ENCODE measurements at places on chromosomes 13 and 19.
A peak's percentile ranks its signal among the peaks of the same experiment; 100 is the strongest.

DNA sequence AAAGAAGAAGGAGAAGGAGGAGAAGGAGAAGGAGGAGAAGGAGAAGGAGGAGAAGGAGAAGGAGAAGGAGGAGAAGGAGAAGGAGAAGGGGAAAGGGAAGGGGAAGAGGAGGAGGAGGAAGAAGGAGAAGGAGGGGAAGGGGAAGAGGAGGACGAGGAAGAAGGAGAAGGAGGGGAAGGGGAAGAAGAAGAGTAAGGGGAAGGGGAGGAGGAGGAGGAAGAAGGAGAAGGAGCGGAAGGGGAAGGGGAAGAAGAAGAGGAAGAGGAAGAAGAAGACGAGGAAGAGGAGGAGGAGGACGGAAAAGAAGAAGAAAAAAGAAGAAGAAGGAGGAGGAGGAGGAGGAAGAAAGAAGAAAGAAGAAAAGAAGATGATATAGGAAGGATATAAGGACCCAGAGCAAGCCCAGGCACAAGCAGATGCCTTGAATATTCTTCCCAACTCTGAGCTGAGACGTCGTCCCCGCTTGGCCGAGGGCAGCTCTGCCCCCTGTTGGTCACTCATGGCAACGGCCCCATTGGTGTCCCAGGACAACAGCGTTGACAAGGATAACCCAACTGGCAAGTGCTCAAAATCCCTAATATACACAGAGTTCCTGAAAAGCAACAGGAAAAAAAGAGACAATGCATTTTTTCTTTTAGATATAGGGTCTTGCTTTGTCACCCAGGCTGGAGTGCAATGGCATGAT, 30.6 kb upstream of the IGSF23 start:
- no peak for DNase-seq

GRCh38 chr19:575527-576506, 3.4 kb downstream of the BSG start:
- DNase-seq = no peak

- DNase-seq = no peak
Measured at GRCh38 chr19:31985001-31985605, 360.3 kb upstream of the ZNF507 start.

DNA sequence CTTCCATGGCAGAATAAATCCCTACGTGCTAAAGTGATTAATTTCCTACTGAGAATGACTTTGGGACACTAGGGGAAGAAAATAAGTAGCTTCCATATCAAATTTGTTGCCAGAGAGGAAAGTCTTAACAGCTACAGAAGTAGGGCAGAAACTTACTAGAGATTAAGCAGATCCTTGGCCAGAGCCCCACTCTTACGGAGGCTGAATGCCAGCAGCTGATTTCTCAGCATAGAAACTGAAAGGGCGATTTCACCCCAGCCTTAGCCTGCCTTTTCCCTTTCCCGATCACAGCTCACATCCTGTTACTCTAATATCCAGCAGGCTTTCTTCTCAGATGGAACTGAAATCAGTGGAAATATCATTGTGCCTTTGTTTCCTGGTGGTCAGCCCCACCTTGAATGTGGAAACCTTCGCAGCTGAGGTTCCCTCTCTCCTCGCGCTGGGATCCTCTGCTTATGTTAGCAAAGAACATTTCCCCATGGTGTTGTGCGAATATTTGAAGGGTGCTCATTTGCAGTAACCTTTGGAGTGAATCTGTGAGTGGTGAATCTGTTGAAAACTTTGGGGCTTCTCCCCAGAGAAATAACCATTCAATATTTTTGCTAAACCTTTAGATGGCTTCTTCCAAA, 8.4 kb downstream of the FAM124A start:
- no peak for DNase-seq

GRCh38 chr19:54254195-54254906, 2.7 kb downstream of the LILRB5 start:
- no peak for DNase-seq

- DNase-seq = no peak
Measured at GRCh38 chr13:52160506-52160905, 1.1 kb upstream of the NEK3 start.

DNA sequence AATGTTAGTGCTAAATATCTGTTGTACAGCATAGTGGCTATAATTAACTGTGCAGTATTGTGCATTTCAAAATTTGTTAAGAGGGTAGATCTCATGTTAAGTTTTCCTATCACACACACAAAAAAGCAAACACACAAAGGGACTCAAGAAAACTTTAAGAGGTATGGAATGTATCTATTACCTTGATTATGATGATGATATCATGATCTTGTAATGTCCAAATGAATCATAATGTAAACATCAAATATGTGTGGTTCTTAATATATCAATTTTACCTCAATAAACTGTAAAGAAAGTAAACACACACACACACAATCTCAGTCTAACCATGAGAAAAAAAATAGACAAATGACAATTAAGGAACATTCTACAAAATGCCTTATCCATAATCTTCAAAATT, 934.6 kb downstream of the SLITRK1 start:
- no peak for DNase-seq

- DNase-seq = peak; percentile 30
Measured at GRCh38 chr19:6717441-6717971, 2.9 kb downstream of the C3 start.

- DNase-seq = no peak
Measured at GRCh38 chr13:37995092-37995491, 125.5 kb upstream of the TRPC4 start.

GRCh38 chr19:5679289-5680083, 830 bp downstream of the MICOS13 start:
- no peak for DNase-seq

GRCh38 chr19:48283908-48284307, 14.0 kb downstream of the ZNF114 start:
- no peak for DNase-seq

- DNase-seq = no peak
Measured at GRCh38 chr13:98246538-98247172, 69.6 kb upstream of the RNF113B start.

DNA sequence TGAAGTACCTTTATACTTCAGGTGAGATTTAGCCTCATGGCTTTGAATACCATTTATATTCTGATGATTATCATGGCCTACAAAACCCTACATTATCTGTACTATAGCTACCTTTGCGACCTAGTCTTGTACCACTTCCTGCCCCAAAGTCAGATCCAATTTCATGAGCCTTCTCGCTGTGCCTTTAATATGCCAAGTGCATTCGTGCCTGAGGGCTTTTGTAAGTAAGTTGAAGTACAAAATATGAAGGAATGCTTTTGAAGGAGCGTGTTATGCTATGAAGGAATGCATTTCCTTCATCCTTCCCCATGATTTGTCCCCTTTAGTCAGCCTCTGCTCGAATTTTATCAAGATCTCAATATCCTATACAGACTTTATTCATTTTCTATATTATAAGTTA, 9.2 kb upstream of the RASL11A start:
- no peak for DNase-seq

DNA sequence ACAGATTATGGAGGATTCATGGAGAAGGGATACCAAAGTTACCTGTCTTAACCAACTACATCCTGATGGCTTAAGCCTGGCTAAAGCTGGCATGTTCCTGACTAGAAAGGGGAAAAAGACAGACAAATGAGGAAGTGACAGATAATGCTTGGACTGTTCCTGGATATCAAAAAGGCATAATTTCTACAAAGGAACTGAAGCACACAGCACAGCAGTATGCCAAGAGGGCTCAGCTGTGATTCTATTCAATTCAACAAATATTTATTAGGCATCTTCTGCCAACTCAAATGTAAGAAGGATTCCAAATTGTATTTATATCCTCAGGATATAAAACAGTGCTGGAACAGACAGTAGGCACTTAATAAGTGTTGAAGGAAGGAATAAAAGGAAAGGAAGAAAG, 59.5 kb downstream of the KLF12 start:
- DNase-seq = no peak

GRCh38 chr13:34114581-34114980, 296.6 kb downstream of the RFC3 start:
- no peak for DNase-seq

DNA sequence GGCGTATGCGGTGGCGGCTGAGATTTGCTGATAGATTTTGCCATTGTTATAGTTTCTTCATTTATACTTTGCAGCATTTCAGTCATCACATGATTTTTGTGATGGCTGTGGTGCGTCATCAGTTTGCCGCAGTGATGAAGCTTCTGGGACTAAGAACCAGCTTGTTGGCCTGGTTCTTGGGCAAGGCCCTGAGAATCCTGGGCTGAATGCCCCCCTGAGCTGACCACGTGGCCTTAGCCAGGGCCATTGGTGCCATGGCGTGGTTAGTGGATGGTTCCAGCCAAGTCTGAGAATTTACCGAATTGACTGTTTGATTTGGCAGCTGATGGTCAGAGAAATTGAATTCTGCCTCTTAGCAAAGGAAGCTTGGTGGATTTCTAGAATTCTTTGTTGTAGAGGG, 17.8 kb downstream of the GATAD2A start:
- no peak for DNase-seq

GRCh38 chr19:3723883-3724282, 15.7 kb downstream of the TJP3 start:
- no peak for DNase-seq

DNA sequence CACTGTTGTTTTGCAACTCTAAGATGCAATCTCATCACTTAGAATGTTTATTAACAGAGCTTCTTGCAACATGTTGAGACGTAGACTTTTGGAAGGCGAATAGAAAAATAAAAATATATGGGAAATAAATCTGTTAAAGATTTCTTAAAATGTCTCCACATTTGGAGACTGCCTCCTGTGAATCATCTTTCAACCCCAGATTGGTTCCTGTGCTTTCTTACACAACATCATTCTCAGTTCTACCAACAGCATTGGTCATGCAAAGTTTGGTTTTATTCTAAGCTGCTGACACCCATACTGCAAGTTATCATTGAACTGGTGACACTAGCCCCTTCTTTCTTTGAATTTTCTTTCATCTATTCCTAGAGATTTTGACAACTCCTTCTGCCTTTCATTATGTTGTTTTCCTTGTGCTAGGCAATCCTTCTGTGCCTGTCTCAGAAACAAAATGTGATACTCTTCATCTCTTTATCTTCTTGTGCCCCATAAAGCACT, 1.6 kb upstream of the IGFL3 start:
- no peak for DNase-seq

- no peak for DNase-seq
Measured at GRCh38 chr13:72851678-72852014, 69.7 kb downstream of the PIBF1 start.

- no peak for DNase-seq
Measured at GRCh38 chr19:35268536-35269437, at the start of gene USF2. TSS of gene USF2 (plus strand) at chr19:35268962. CDS start at chr19:35269102, 140 bp downstream.

GRCh38 chr19:38547421-38547820, 70.3 kb downstream of the MAP4K1 start:
- no peak for DNase-seq

- no peak for DNase-seq
Measured at GRCh38 chr13:110806636-110807035, 93.1 kb downstream of the ING1 start.

DNA sequence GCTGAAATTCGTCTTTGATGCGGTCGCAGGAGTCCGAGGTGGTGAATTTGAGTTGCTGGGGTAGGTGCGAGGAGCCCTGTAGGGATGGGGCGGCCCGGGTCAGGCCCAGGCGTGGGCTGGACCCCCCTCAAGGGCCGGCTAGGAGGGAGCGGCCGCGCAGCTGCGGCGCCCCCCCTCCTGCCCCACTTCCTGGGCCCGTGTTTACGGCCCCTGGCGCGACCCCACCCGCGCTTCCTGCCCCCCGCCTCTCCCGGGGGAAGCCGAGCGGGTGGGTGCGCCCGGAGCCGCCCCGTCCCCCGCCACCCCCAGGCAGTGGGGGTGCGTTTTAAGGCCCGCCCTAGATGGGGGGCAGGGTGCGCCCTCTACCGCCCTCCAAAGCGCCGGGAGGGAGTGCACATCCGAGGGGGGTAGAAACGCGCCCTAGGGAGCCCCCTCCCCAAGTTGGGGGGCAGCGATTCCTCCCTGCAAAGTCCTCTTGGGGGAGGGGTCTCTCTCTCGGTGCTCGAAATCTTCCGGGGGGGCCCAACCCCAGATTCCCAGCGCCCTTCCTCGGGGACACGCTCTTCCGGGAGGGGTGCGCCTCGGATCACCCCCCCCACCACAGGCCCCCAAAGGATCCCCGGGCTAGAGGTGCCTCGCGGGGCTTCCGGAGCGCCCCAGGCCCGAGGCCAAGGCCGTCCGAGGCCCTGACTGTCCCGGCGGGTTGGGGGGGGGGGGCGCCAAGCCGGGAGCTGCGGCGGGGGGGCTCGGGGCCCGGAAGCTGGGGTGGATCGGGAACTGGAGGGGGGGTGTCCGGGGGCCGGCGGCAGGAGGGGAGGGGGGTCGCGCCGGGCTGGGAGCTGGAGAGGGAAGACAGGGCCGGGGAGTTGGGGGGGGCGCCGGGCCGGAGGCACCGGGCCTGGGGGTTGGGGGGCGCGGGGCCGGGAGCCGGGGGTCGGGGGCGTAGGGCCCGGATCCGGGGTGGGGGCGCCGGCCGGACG, 823 bp downstream of the TLE5 start:
- DNase-seq = no peak

DNA sequence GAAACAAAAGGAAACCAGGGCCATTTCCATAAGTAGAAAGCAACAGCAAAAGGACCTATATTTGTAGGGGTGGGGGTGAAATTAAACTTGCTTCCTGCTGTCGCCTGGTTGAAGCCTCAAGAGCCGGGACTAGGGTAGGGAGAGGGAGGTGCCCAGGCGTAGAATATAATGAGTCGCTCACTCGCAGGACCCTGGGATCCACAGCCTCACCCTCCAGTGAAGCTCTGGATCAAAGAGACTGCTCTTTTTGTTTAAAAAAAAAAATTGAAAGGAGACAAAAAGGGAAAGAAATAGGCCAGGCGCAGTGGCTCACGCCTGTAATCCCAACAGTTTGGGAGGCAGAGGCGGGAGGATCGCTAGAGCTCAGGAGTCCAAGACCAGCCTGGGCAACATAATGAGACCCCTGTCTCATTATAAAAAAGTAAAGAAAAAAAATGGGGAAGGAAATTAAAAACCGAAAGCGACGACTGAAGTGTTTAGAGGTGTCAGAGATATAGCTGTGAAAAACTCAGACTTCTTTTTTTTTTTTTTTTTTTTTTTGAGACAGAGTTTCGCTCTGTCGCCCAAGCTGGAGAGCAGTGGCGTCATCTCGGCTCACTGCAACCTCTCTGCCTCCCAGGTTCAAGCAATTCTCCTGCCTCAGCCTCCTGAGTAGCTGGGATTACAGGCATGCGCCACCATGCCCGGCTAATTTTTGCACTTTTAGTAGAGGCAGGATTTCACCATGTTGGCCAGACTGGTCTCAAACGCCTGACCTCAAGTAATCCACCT, 10.9 kb upstream of the ADGRE5 start:
- DNase-seq = no peak

DNA sequence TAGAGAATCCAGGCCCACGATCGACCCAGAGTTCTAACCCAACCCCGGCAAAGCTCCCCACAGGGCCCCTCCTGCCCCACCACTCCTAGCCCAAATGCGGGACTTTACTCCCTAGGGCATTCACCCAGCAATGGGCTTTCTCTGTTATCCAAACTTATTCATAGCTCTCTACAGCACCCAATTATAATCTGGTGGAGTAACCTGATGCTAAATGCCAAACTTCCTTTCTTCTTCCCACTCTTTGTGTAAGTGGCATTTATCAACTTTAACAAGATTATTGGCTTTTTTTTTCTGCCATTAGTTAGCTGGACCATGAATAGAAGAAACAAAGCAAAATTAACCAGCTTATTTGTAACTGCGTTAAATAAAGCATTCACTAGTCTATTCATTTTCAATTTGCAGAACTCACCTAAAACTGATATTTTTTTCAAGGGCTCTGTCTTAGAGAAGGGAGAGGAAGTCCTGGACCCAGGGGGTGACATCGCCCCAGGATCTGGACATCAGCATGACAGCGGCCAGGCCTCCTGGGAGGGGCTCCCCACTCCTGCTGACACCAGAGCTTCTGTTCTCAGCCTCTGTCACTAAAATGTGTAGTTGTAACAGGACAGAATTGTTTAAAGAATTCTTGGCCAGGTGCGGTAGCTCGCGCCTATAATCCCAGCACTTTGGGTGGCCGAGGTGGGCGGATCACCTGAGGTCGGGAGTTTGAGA, 1.5 kb downstream of the FAM124A start:
- DNase-seq = no peak
